ENCODE measurements at places on chromosomes 7 and 10.
A peak's percentile ranks its signal among the peaks of the same experiment; 100 is the strongest.

- DNase-seq: no peak
Observed at GRCh38 chr7:95534796-95535195, 49.1 kb downstream of the ASB4 start.

- DNase-seq: no peak
Observed at GRCh38 chr10:131870411-131870810, 30.4 kb upstream of the PPP2R2D start.

DNA sequence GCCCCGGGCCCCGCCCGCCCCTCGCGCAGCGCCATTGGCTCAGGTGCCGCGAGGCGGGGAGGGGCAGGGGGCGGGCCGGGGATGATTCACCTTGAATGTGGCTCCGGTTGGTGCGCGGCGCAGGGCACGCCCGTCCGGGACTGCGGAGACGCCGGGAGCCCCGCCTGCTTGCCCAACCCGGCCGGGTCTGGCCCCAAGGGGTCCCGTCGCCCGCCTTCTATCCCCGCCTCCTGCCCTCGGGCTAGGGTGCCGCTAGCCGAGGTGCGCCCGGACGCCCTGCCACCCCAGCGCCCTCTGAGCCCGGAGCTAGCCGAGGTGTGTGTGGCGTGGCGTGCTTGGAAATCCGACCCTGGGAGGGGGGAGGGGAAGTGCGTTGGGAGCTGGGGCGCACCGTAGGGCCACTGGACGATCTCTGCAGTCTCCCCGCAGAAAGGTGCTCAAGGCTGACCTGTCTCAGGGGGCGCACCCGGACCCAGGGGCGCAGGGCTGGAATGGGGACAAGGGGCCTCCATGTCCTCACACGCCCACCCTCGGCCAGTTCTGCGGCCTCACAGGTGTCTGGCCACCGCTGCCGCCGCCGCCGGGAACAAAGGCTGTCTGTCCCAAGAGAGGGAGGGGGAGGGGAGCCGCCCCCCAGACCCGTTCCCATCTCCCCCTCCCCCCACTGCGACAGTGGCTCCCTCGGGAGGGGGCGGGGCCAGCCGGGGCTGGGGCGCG lies 168.9 kb downstream of the NRF1 start:
- DNase-seq: peak; percentile 82

DNA sequence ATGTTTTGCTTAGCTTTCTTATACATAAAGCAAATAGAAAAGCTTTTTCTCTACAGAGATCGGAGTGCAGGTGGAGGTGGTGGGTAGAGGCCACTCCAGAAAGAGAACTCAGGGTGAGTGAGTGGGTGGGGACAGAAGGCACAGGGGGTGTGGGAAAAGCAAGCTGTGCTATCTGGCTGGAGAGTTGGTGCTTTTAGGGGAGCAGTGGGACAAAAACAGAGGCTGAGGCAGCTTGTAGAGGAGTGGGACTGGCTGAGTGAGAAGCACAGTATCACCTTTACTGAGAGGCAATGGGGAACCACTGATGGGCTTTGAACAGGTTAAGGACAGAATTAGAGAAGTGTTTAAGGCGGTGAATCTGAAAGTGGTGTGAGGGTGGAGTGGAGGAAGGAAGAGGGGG lies 275.3 kb downstream of the TCF7L2 start:
- no peak for DNase-seq

- no peak for DNase-seq
Observed at GRCh38 chr10:89981891-89982290, 280.5 kb downstream of the KIF20B start.

DNA sequence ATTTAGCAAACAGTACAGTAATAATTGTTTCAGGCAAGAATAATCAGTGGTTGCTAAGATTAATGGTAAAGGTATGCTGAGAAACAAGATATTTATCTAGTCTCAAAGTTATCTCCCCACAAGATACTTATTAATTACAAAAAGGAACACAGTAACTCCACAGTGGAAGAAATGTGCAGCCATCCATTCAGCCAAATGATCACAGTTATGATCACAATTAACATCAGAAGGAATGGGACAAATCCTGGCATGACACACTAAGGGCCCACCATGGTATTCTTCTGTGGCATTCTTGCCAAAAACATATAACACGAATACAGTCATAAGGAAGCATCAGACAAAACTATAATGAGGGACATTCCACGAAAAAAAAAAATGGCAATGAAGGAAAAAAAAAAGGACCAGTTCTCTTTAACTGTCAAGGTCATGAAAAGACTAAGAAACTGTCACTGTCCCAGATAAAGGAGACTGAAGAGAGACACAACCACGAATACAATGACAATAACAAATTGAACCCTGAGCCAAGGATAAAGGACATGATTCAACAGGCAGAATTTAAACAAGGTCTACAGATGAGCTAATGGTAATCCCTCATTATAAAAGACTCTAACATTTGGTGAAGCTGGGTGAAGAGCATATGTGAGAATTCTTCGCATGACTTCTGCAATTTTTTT lies 20.9 kb downstream of the NUDCD3 start:
- no peak for DNase-seq

GRCh38 chr10:12564173-12564572 lies 214.8 kb downstream of the CAMK1D start:
- DNase-seq: no peak

DNA sequence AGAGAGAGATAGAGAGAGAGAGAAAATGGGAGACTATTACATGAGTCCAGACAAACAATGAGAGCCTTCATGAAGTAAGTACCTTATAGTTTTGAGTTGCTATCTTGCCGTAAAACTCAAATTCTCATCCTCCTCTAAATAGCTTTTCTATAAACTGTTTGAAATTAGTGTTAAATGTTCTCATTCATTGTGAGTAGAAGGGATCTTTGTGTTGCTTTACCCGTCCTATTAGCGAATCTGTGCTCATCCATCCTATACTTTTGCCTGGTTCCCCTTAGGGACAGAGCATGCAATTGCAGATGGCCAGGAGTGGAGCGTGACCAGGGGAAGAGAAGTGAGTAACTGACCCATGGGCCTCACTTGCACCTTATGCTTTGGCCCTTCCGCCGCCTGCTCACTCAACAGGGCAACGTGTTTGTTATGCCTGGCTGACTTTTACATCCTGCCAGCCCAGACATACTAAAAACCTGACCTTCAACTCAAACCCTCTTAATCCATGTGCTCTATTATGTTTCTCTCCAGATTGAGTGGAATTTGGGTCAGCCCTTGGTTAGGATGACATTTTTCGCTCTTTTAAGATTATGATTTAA lies 244.2 kb upstream of the YAE1 start:
- DNase-seq: no peak

GRCh38 chr10:105868935-105869334 lies 1227.8 kb downstream of the SORCS3 start:
- DNase-seq: no peak

DNA sequence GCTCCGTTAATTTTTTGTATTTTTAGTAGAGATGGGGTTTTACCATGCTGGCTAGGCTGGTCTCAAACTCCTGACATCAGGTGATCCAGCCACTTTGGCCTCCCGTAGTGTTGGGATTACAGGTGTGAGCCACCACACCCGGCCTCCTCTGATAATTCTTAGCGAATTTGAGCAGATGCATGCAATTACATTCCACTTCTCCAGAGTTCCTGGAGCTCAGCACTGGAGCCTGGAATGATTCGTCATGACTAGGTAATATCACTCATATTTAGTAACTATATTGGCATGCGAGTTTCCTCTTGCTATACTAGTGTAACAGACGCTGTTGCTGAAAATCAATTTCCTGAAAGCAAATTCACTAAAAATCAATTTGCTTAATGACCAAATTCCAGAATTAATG lies 86.8 kb downstream of the MKX start:
- no peak for DNase-seq
